ENCODE measurements at places on chromosomes 2 and 18.

- no peak for DNase-seq
Measured at GRCh38 chr2:46315103-46315890, 18.1 kb downstream of the EPAS1 start.

DNA sequence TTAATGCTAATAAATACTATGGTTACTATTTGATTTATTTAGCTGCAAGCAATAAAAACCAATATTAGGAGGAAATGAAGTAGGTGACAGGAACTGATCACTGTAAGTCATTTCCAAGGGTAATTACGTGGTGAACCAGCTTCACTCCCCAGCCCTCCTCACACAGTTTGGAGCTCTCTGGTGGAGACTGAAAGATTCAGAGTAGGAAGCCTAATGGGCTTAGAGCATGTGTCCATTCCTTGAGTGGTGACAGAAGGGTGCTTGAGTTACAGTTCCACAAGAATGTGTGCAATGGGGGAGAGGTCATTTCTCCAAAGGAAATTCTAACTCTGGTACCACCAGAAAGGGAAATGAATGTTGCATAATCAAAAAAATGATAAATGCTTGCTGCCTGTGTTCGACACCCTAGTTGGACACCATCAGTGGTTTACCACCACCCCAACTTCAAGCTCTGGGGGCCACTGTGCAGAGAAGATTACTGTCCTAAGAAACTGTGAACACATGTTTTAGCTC is 285.1 kb upstream of the MMADHC start:
- DNase-seq: no peak

- DNase-seq: no peak
Measured at GRCh38 chr2:107412981-107413380, 413.7 kb upstream of the RGPD4 start.

DNA sequence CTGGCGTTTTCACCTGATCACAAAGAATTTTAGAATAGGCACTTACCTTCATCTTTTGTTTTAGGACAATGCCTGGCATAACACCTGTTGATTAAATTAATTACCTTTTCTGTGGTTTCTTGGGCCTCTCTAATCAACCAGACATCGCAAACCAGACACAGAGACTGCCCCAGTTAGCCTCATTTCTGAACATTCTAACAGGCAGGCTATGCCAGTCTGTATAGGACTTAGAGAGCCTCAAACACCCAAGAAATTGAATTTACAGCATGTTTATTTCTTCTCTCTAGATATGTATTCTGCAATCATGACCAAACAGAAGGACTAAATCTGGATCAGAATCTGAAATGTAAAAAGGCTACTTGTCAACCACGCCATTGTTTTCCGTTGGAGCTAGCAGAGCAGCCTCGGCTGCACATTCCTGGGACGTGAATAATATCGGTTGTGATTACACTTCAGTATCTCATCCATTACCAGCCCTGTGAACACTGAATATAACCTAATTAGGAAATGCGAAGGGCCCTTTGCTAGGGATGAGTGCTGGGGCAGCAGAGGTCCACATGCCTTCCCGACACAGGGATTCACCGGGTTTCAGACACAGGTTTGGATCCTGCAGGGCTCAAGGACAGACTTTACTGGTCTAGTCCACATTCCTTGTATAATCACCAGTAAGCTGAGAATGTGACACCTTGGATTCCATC is 17.5 kb upstream of the CDC42EP3 start:
- no peak for DNase-seq

- no peak for DNase-seq
Measured at GRCh38 chr2:30308280-30308679, 76.9 kb downstream of the LBH start.

DNA sequence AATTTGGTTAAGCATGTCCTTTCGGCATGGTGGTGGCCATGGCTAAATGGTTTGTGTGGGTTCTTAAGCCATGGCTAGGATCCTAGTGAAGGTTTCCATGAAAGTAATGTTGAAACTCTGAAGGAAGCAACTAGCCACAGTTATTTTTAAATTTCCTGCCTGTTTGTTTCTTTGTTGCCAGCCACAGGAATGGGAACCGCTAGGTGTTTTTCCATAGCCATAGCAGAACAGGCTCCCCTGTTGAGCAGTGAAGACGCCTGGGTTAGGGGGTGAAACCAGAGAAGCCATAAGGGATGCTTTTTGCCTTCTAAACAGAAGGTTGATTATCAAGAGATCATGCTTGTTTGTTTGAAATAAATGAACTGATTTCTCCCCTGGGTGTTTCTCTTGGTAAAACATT is 60.1 kb upstream of the CHMP1B start:
- no peak for DNase-seq

DNA sequence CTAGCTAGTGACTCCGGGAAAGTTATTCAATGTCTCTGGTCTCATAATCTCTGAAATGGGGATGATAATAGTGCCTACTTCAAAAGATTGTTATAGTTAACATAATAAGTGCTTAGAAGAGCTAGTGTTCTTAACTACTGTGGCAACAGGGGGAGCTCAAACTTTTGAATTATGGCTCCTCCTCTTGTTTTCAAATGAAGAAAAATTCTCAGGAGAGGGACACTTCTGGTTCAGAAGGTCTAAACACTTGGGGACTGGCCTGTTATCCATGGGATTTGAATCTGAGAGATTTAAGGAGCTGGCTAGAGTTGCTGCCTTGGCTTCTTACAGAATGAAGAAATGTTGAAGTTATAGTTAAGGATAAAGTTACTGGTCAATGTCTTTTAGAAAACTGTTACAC is 92.2 kb upstream of the ITGB6 start:
- DNase-seq: no peak

DNA sequence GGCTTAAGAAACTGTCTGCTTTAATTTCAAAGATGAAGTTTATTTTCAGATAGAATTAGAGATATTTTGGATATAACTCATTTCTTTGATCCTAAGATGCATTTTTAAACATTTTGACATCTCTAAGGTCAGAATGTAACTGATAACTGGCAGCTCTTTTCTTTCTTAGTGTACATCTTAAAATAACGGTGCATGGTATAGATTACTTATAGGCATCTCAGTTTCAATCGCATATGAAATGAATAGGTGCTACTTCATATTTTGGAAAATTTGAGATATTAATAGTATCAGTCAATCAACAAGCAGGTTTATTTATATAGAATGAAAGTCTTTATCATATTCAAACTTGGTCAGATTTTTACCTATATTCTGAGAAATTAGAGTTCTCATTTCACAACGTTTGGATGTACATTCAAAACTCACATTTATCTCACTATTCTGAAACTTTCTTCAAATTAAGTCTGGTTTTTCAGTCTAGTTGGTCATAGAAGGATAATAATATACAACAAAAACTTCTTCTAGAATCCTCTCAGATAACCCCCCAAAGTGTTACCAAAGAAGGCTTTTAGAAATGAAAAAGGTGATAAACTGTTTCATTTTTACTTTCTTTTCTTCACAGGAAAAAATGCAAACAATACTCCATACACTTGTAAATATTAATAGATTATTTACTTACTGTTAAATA is 122.8 kb upstream of the WDSUB1 start:
- DNase-seq: no peak

DNA sequence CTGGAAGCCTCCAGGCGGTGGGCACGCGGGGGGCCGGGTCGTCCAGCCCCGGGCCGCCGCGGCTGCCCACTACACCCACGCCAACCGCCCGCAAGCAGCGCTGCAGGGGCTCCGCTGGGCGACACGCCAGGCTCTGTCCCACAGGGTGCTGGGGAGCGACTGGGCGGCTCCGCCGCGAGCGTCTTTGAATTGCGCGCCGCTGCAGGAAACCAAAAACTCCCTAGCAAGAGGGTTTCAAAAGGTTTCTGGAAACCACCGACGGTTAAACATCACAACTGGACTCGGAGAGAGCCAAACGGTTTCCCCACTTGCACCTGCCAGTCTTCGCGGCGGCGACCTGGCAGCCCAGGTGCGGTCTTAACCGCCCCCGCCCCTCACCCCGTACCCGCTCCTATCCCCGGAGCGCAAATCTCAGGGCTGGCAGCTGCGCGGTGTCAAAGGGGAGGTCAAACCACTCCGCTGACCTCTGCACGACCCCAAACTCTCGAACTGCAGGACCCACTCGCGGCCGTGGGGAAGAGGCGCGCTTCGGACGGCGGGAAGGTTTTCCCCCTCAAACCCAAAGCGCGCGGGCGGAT is 1.0 kb downstream of the CXCR4 start:
- peak; percentile 64 for DNase-seq

- DNase-seq: no peak
Measured at GRCh38 chr2:43265421-43265820, 39.0 kb upstream of the ZFP36L2 start.

GRCh38 chr18:41666231-41666630 is 288.8 kb upstream of the PIK3C3 start:
- DNase-seq: no peak

DNA sequence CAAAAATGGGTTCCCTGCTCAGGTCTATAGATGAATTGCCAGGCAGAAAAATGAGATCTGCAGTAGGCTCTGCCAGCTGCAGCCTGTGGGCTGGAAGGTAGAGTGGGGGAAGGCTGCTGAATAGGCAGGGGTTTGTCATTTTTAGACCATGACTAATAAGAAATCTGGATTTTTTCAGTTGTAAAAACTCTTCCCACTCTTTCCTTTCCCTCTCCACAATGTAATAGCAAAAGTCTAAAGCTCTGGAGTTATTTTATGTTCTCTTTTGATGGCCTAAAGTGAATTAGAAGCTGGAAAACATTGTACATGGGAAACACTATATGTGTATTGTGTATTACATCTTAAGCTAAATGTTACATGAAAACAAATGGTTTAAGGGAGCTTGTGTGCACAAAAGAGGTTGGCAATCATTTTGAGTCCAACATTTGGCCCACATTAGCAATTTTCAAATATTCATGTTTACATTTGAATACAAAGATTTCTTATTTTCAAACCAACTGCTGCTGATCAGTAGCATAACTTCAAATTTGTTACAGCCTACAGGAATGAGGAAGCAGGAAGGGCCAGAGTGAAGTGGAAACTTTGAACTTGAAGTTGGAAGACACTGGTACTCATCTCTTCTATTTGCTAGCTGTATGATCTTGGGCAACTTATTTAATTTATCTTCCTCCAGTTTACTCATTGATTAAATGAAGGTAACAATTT is 407.1 kb downstream of the SLC4A3 start:
- DNase-seq: no peak

GRCh38 chr2:139427164-139427563 is 647.0 kb upstream of the NXPH2 start:
- DNase-seq: no peak

DNA sequence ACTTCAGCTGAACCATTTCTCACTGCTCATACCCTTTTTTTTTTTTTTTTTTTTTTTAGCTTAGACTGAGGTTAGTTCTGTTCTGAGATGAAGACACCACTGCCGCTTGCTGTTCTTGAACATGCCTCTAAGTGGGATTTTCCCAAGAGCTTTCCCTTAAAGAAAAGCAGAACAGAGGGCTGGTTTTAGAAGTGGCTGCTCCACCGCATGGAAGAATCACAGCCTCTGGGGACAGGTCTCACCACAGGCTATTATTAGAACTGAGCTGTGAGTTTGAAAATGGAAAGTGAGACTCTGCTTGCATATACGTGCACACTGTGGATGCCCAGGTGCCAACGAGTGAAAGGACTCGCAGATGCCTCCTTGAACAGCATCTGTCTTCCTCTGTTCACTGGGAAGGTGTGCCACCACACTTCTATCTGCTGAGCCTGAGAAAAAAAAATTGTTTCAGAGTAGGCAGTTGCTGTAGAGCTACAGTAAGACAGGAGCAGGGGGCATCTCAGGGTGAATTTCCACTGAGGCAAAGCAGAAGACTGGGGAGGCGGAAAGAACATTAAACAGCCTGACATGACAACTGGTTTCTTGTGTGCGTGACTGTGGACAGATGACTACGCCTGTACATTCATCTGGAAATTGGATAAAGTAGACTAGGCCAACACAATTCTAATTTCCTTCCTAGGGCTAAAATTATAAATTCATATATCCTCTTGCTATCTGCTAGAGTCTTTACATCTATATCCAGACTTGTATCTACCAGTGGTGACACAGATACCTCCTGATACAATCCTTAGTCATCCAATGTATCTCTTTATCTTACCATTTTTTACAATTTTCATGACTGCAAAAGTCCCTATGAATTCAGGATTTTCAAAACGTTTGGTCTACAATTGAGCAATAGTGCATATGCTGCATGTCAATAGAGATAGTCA is 1045.7 kb upstream of the CELF4 start:
- no peak for DNase-seq

- no peak for DNase-seq
Measured at GRCh38 chr2:8796878-8797550, 40.4 kb downstream of the KIDINS220 start.

DNA sequence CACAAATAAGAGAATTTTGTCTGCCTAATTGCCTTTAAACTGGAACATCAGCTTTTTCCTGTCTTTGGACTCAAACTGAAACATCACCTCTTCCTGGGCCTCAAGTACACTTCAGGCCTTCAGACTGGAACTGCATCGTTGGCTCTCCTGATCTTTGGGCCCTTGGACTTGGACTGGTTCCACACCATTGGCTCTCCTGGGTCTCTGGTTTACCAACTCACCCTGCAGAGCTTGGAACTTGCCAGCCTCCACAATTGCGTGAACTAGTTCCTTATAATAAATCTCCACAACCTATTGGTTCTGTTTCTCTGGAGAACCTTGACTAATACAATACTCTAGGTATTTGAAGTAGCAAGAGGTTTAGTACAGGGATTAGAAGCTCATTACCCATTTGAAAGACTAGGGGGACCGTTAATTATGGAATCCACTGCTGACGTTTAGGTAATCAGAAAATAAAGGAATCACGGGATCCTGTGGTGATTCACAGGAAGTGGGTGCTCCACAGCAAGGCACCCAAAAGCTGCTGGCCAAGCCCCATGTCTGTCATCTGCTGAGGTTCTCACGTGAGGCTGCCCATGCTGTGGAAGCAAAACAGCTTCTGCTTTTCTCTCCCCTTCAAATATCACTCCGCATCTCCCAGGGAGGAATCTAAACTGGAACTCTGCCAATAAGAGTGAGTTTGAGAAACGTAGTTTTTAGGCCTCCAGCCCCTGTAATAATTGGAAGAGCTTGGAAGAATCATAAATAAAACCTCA is 20.0 kb upstream of the SGPP2 start:
- no peak for DNase-seq

GRCh38 chr2:199933466-199933865 is 21.8 kb downstream of the TYW5 start:
- no peak for DNase-seq

GRCh38 chr2:239308661-239309397 is 92.0 kb downstream of the HDAC4 start:
- DNase-seq: peak; percentile 32

DNA sequence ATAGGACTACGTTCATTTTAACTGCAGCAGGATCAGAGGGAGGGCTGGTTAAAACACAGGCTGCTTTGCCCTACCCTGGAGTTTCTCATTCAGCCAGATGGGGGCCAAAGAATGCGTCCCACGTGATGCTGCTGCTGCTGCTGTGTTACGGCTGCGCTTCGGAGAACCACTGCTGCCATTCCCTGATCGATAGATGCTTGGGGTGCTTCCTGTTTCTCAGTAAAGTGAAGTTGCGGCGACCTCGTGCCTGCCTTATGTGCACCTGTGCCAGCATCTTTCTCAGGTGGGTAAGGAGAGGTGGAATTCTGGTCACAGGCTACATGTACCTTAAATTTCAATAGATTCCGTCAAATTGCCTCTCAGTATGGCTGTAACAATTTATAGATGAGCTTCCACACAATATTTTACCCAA is 24.7 kb upstream of the TOGARAM2 start:
- peak; percentile 72 for DNase-seq

Data from ecto neural progenitor cell (in vitro differentiated cells).